ENCODE measurements at places on chromosomes 13 and 19.

GRCh38 chr13:85974608-85975366, 175.6 kb upstream of the SLITRK6 start:
- DNase-seq = no peak

DNA sequence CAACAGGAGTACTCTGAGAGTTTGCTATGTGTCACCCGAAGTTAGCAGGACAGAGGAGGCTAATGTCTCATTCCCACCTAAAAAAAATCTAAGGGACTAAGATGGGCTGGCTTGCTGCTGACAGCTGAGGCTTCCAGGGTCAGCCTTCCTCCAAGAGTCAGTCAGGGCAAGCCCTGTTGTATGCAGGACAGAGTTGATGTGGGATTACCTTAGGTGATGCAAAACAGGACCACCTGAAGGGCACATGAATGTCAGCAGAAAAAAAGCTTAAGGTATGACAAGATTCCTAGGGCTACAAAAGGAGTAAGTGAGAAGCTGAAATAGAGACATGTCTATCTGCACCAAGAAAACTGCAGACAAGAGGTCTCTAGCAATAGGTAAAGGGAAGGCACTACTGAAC, 151.5 kb downstream of the NHLRC3 start:
- DNase-seq = no peak

DNA sequence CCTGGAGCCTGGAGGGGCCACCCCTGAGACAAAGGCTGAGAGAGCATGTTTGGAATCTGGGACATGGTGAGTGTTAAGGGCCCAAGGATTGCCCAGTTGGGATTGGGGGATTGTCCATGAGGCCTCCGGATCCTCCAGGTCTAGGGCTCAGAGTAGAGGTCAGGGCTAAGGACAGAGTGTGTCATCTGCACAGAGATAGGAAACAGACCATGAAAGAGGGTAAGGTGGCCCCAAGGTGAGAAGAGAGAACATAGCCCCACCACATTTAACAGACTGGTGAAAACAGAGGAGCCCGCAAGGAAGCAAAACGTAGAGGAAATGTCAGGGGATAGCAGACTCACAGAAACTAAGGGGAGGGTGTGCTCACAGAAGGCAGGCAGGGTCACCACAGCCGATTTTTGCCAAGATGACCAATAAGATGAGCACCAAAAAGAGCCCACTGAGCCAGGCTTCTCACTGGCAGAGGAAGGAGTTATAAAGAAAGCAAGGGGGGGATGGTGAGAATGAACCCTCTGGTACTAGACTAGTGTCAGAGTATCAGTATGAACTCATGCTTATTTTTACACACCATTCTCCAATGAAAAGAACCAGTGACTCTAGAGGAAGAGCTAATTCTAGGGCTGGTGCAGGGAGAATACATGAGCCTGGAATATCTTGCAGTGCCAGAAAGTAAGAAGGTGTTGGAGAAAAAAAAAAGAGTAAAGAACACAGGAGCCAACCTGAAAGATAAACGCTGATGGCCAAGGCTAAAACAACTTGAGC, 17.5 kb downstream of the DYRK1B start:
- DNase-seq = no peak

- no peak for DNase-seq
Observed at GRCh38 chr19:49472936-49473335, 1.1 kb upstream of the FLT3LG start.

DNA sequence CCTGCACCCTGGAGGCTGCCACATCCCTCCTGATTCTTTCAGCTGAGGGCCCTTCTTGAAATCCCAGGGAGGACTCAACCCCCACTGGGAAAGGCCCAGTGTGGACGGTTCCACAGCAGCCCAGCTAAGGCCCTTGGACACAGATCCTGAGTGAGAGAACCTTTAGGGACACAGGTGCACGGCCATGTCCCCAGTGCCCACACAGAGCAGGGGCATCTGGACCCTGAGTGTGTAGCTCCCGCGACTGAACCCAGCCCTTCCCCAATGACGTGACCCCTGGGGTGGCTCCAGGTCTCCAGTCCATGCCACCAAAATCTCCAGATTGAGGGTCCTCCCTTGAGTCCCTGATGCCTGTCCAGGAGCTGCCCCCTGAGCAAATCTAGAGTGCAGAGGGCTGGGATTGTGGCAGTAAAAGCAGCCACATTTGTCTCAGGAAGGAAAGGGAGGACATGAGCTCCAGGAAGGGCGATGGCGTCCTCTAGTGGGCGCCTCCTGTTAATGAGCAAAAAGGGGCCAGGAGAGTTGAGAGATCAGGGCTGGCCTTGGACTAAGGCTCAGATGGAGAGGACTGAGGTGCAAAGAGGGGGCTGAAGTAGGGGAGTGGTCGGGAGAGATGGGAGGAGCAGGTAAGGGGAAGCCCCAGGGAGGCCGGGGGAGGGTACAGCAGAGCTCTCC, 6.9 kb upstream of the CEACAM5 start:
- DNase-seq = no peak

- DNase-seq = no peak
Observed at GRCh38 chr13:24671386-24672113, 8.7 kb upstream of the ATP12A start.

DNA sequence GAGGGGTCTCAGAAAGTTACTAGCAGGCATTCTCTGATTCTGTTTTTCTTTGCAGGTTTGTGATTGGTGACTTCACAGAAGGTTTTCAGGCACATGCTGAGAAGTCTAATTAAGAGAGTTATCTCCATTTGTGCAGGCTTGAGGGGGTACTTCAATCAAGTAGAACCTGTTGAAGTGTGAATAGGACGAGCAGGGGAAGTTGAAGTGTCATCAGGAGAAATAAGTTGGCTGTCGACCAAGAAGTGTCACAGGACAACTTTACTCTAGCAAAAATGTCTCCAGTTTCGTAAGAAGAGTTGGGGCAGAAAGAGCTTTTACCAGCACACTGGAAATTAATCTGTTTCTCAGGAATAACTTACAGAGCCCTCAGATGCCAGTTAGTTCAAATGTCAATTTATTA, 576.5 kb upstream of the SLITRK5 start:
- DNase-seq = no peak

DNA sequence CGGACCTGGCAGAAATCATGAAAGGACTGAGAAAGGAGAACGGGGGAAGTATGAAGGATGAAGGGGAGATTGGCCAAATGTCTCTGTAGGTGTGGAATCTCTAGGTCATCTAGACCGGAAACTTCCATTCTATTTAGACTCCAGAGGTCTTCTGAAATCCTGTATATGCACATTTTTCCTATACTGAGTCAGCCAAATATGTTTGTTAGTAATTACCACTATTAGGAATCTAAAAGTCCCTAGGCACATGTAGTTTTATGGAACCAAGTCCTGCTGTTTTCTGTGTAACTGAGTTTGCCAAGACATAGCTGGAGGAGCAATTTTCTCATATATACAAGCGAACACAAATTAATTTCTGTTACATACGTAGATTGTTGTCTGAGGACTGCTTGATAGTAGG, 498.1 kb downstream of the GPC5 start:
- no peak for DNase-seq

GRCh38 chr19:35204799-35205732, 23.5 kb downstream of the FAM187B start:
- no peak for DNase-seq

GRCh38 chr19:19064811-19065745, 1.3 kb downstream of the SLC25A42 start:
- DNase-seq = no peak

GRCh38 chr19:31356587-31357314, 7.5 kb upstream of the TSHZ3 start:
- no peak for DNase-seq

- DNase-seq = no peak
Observed at GRCh38 chr19:47615230-47615629, 6.3 kb downstream of the BICRA start.

- no peak for DNase-seq
Observed at GRCh38 chr13:51894239-51894638, 32.5 kb downstream of the CCDC70 start.

DNA sequence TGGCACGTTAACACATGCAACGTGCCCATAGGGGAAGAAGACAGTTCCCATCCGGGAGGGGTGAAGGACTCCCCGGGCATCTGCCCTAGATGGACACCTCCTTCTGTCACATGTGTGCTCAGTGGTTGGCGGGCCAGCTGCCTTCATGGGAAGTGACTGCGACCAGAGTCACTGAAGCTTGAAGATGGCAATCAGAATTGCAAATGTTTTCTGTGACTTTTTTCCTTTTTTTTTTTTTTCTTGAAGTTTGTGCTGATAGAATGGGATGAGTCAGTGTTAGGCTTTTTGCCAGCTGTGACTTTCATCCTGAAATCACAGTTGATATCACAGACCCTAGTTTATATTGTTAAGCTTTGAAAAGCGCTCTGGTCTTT, 109.2 kb upstream of the MCF2L start:
- no peak for DNase-seq

DNA sequence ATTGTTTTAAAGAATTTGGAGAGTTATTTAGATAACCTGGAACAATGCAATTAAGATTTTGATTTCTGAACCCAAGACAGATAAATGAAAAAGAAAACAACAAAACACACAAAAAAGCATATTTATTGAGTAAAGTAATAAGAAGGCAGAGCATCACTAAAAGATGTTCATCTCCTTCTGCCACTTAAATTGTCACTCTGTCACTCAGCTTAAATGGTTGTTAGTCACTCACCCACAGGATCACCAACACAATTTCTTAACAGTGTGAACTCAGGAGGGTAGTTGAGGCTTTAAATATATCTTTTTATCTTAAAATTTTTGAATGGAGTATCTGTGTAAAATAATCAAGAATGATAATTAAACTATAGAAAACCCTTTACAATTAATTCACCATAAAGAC, 1215.5 kb upstream of the PCDH20 start:
- DNase-seq = no peak

DNA sequence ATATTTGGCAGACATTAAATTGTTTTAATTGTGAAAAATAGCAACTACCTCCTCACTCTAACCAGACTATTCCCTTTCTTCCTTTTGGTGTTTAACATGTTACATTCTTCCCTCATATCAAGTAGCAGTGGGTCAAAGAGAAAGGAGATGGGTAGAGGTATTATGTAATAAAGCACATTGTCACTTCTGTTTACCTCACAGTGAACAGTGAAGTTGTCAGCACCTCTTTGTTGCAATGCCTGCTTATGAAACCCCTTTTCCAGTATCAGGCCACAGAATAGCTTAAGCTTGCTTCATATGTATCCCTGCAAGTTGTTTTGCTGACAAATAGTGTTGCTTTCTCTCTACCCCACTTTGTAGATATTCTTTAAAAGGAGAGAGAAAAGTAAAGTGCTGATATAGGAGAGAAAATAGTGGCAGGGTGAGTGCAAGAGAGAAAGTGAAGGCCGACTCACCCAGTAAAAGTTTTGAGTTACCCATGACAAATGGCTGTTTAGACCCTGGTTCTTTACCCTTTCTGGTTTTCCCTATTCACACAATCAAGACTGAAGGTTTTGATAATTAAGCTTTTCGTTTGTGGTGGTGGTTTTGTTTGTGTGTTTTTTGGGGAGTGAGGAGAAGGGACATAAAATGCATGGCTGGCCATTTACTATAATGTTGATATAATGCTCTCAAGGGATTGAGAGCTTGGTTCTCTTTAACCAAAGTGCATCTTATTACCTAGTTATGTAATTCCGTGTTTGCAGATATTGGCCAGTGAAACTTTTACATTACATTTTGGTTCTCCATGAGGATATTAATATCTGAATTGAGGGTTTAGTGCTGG, 3.7 kb downstream of the ITM2B start:
- no peak for DNase-seq
